ENCODE measurements at places on chromosomes 2 and 18. TPM values are rescaled to one million over a fixed set of nuclear protein-coding genes. Genes with fewer than 3 reads are reported as not detected.

The KIF1A gene
- polyA plus RNA-seq: 4.4 TPM

GRCh38 chr18:76205906-76206305 is 289.1 kb downstream of the ZNF516 start:
- no peak for DNase-seq

- peak; percentile 76 for DNase-seq
Measured at GRCh38 chr18:59502274-59503175, 143.5 kb upstream of the LMAN1 start.

DNA sequence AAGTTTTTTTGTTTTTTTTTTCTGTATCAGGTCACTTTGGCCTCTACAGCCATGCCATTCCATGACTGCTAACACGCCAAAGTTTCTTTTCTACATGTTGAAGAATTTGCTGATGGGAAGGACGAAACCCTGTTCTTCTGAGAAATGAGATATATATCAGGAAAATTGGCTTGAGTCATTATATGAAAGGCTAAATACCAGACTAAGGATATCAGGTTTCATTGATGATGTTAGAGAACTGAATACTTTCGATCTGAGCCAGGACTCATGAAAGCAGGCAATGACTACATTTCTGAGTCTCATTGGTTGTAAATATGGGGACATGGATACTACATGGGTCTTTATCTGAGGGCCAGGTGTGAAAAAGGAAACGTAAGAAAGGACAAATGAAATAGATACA is 181.4 kb downstream of the OSR1 start:
- no peak for DNase-seq

DNA sequence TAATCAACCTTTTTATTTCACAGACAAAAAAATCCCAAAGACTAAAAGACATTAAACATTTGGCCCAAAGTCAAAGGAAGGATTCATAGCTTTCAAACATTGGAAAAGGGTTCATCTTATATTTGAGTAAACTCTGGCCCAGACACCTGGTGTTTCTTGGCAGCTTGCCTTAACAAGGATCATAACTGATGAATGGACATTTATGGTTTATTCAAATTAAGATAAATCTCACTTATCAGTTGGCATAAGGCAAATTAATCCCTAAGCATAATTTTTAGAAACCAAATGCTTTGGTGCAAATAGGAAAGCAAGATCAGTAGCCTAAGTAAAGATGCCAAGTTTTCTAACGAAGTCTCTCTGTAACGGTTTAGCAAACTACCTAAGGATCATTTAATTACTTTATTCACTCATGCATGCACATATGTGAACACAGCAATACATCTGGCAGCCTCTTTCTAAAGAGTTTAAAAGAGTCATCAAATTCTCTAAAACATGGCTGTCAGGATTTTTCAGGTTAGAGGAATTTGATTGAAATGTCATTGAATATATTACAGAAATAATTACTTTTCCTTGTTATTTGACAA is 323.4 kb upstream of the RBMS1 start:
- no peak for DNase-seq

- DNase-seq: no peak
Measured at GRCh38 chr18:53241161-53241560, 901.2 kb downstream of the DCC start.
